ENCODE measurements at places on chromosomes 2 and 18.

GRCh38 chr2:160368988-160369930 is 124.3 kb downstream of the RBMS1 start:
- no peak overlapping the region for H3K4me3 ChIP-seq
- H3K27ac ChIP-seq, result no peak overlapping the region
- H3K36me3 ChIP-seq, result no peaks in the 10 kb centered on the region
- peaks cover 47% of the 10 kb centered on the region for H3K4me1 ChIP-seq
- no peak for DNase-seq

DNA sequence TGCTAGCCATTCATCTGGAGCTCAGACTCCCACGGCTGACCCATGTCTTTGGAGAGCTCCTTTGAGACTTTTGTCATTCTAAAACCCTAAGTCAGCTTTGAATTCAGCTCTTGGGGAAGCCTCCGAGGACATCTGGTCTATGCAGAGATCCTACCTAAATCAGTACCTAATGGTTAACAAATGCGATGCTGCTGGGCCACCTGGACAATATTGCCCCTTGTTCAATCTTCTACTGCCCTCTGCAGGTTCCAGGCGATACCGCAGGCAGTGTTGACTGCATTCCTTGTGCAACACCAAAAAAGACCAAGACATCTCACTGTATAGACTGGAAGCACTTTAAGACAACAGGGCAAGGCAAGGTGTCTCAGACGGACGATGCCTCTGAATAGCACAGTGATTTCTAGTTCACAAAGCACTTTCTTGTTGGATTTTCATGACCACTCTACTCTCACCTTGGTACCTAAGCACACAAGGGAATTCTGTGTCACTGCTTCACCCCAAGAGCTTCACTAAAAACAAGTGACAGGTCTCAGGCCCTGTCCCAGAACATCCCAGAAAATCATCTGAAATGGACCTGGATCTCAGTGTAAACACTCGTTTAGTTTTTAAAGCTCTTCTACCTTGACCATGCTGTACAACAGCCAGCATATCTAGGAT is 80.9 kb downstream of the XDH start:
- H3K27me3 ChIP-seq, result no peaks in the 10 kb centered on the region
- H3K4me3 ChIP-seq, result no peak overlapping the region
- DNase-seq, result peak; percentile 74
- no peaks in the 10 kb centered on the region for H3K4me1 ChIP-seq
- no peak overlapping the region for H3K27ac ChIP-seq

DNA sequence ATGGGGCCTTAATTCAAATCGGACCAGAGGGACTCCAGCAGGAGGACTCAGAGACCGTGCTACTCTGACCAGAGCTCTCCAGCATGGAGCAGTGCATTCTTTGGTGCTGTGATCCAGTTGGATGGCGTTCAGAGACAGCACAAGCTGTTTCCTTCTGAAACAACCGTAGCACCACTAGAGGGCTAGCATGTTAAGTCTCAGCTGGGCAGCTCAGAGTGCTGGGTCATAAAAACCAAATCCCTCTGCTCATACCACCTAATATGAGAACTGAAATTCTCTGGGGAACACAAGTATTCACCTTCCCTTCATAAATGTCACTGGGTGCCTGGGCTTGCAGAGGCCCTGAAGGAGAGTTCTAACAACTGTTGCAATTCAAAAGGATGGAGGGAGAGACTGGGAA is 97.7 kb upstream of the TFCP2L1 start:
- H3K4me3 ChIP-seq, result no peak overlapping the region
- H3K36me3 ChIP-seq, result peaks cover 71% of the 10 kb centered on the region
- DNase-seq, result no peak

- H3K27ac ChIP-seq, result no peak overlapping the region
- no peak for DNase-seq
- H3K27me3 ChIP-seq, result no peaks in the 10 kb centered on the region
- no peaks in the 10 kb centered on the region for H3K36me3 ChIP-seq
Observed at GRCh38 chr2:231364961-231365810, 30.3 kb upstream of the B3GNT7 start.
